ENCODE measurements at places on chromosomes 13 and 19.
A peak's percentile ranks its signal among the peaks of the same experiment; 100 is the strongest.

GRCh38 chr19:7297742-7298141 is 3.5 kb upstream of the INSR start:
- DNase-seq: no peak

DNA sequence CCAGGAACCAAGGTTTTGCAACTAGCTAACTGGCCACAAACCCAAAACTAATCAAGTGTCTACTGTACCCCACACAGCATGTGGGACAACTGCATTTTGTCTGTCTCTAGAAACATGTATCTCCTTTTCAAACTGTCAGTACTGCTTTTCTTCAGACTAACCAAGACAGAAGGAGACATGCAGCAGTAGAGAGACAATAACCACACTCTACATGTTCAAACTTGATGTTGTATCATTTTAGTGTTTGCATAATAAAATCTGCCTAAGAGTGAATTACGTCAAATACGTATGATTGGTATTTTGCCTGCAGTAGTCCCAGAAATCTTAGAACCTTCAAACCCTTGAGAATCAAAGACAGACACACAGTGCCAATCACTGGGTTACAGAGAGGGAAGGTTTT is 22.0 kb upstream of the FREM2 start:
- no peak for DNase-seq

- no peak for DNase-seq
Measured at GRCh38 chr19:35925501-35925900, 10.7 kb upstream of the LRFN3 start.

DNA sequence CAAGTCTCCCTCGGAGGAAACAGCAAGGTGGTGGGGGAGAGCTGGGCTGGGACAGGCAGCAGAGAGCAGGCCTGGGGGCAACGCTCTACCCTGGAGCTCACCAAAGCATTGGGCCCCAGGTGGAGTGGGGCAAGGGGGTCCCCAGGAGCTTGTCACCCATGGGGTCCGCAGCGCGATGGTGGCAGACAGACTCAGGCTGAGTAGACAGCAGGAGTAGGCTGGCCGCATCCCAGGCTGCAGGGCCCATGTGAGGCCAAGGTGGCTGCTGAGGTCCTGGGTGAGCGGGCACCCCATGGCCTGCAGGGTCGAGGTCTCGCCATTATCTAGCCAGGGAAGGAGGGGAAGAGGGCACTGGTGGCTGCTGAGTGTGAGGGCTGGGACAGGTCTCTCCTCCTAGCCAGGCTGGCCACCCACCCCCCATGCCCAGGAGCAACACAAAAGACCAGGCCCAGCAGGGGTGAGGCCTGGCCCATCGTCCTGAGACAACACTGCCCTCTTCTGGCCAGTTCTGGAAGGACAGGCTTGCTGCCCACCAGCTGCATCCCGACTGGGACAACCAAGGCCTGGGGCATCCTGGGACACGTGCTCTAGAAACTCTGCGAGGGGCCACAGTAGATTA is 33.1 kb downstream of the CEBPG start:
- peak; percentile 21 for DNase-seq

- DNase-seq: no peak
Measured at GRCh38 chr13:31860002-31860401, 120.7 kb downstream of the RXFP2 start.

DNA sequence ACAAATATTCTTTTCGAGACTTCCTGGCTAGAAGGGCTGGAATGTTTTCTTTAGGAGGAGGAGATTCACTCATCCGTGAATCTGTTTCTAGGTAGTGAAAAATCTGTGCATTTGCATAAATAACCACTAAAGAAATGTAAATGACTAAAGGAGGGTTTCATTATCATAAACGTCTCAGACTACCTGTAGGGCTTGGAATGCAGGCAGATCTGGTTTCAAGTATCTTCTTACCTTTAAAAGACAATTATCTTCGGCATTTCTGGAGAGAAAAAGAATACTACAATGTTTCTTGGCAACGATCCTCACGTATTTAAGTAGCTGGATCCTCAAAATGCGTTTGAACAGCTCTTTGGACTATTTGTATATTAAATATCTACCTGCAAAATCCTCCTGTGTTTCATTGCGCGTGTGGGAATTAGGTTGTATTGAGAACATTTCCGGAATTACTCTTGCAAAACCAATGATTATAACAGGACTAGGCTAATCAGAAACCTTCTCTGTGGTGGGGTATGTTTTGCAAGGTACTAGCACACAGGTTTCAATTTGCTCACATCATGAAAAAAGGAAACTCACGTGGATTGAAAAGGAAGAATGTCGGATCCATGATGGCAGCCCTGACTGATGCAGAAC is 291.1 kb upstream of the ARGLU1 start:
- DNase-seq: no peak
